Ascending aorta (tissue), 2 donors: ENCODE measurements at places on chromosomes 3 and 15. TPM values are rescaled to one million over a fixed set of nuclear protein-coding genes. Genes with fewer than 3 reads are reported as not detected.

DNA sequence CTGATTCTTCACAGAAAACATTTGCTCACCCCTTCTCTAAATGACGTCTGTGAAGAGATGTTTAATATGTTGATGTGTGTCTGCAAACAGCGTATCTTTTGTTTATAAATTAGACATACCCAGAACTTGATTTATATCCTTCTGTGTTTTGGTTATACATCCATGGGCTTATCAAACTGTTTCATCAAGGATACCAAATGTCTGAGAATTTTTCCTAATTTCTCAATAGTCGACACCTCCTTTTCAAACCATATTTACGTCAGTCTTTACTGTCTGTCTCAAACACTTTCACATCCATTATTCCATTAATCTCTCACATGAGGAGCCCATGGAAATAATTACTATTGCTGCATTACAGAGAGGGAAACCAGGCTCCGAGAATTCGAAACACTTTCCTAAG is 85.4 kb downstream of the FGF12 start:
- no peaks in the 10 kb centered on the region for H3K36me3 ChIP-seq
- H3K27me3 ChIP-seq = no peaks in the 10 kb centered on the region
- no peak overlapping the region for H3K4me3 ChIP-seq
- no peaks in the 10 kb centered on the region for H3K4me1 ChIP-seq
- no peak overlapping the region for H3K27ac ChIP-seq
- DNase-seq = no peak

- H3K36me3 ChIP-seq = peaks cover 19% of the 10 kb centered on the region
- peaks cover 3% of the 10 kb centered on the region for H3K4me1 ChIP-seq
- H3K27me3 ChIP-seq = no peaks in the 10 kb centered on the region
- peak overlapping the region; percentile 82 for H3K27ac ChIP-seq
- DNase-seq = peak; percentile 78
Observed at GRCh38 chr3:53194210-53195065, 33.4 kb downstream of the PRKCD start.

Gene THRB
- total RNA-seq = 24.7 TPM

Gene AP3B2
- total RNA-seq = not detected
